HTR-8/SVneo (cell line): ENCODE measurements at places on chromosomes 2 and 18.

GRCh38 chr2:200288670-200289429, 17.6 kb upstream of the SPATS2L start:
- DNase-seq: no peak

- no peak for DNase-seq
These were observed 10.4 kb downstream of the ERFE start for GRCh38 chr2:238169048-238169707.

- DNase-seq: no peak
These were observed 78.0 kb upstream of the NFATC1 start for GRCh38 chr18:79317703-79318102.

DNA sequence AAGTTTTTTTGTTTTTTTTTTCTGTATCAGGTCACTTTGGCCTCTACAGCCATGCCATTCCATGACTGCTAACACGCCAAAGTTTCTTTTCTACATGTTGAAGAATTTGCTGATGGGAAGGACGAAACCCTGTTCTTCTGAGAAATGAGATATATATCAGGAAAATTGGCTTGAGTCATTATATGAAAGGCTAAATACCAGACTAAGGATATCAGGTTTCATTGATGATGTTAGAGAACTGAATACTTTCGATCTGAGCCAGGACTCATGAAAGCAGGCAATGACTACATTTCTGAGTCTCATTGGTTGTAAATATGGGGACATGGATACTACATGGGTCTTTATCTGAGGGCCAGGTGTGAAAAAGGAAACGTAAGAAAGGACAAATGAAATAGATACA, 181.4 kb downstream of the OSR1 start:
- peak; percentile 21 for DNase-seq

GRCh38 chr2:46296216-46296839, 879 bp upstream of the EPAS1 start:
- DNase-seq: no peak

DNA sequence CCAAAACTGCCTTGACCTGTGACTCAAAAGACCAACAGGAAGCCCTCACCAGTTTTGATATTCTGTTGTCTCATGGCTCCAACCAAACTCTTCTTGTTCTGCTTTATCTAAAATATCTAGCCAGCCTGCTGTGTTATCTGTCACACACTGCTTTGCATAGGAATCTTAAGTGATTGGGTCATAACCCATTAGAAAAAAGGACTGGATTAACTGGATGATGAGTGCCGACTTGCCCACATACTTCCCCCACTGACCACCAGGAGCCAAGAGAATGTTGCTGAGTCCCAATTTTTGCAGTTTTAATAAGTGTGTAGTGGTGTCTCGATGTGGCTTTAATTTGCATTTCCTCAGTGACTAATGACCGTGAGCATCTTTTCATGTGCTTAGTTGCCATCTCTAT, 6.5 kb downstream of the MOGAT1 start:
- no peak for DNase-seq

DNA sequence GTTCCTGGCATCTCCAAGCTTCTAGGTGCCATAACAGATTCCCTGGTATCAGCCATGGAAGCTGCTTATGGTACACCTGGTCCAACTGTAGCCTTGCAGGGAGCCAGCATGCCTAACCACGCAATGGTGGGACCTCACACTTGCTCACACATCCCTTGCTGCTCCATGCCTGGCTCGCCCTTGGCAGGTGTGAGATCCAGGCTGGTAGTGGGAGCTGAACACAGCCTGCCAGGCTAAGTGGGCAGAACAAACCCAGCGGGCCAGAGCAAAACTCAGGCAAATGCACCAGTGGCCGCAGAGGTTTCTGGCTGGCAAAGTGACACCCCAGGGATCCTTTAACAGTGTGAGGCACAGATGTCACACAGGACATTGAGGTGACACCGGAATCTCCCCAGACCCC, 185.8 kb downstream of the NDUFA10 start:
- DNase-seq: no peak

DNA sequence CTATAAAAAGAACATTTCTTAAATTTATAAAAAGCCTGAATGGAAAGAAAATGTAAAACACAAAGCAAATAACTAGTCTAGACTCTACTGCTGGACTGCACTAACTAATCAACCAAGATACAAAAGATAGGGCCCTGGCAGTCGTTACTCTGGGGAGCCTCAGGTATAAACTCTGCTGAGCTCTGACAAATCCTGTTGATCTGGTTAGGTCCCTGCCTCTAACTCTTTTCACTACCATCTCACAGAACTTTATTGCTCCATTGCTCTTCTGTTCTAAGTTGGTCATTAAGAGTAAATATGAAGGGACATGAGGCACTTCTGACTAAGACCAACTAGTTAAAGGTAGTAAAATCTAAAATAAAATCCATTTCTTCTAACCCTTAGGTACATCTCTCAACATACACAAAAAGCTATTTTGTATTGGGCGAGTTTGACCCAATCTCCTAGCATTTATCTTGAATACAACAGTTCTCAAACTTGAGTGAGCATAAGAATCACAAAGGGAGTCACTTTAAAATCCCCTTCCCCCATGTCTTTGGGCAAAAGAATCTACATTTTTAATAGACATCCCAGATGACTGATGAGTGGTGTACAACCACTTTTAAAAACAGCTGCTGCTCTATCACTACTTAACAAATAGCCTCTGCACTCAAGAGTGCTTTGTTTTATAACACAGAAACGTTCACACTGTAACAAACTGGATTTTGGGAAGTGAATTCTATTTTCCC, 2.5 kb downstream of the CHN1 start:
- DNase-seq: no peak

- no peak for DNase-seq
These were observed 32.3 kb downstream of the LYPD6B start for GRCh38 chr2:149070681-149071320.

DNA sequence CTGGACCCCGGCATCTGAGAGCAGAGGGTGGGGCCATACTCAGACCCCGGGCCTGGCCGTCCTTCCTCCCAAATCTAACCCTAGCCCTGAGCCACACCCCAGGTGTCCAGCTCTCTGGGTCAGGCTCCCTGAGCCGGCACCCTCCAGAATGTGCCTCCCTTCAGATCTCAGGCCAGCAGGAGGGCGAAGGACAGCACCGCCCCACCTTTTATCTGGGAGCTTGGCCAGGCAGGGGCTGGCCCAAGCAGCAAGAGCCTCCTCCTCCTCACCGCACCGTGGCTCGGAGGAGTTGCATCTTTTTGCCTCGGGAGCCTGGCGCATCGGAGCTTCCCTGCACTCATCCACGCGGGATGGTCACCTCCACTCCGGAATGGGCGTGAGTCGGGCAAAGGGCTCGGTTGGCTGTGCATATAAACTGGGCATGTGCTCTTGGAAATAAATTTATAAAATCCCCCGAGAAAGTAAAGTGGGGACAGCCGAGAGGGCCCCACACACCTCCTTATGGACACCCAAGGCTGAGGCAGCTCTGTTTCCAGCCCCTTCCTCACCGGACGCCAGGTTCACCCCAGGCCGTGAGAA, 69.1 kb upstream of the CTDP1 start:
- DNase-seq: no peak

DNA sequence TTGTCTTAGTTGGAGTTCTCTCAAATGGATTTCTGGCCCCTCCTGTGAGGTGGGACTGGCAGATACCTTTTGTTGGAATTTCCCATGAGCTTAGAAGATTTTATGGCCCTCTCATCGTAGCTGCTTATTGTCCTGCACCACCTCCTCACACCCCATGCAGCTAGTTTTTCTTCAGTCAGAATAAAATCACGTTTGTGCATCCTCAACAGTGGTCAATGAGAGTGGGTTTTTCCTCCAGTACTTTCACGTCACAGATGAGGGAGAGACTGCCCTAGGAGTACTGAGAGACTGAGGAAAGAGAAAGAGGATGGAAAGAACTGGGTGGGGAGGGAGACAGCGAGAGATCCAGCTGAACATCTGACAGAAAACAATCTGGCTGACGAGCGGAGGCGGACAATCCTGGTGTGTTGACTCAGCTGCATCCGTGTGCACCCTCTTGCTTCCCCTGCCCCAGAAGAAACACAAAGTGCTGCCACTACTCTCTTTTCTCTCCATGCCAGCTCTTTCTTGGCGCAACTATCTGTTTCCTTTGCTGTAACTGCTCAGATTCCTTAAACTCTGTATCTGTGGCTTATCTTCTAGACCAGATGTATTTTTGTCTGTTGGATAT, 7.4 kb downstream of the RAPGEF4 start:
- no peak for DNase-seq

- DNase-seq: no peak
These were observed 52.2 kb downstream of the MRPS9 start for GRCh38 chr2:105090091-105090490.

DNA sequence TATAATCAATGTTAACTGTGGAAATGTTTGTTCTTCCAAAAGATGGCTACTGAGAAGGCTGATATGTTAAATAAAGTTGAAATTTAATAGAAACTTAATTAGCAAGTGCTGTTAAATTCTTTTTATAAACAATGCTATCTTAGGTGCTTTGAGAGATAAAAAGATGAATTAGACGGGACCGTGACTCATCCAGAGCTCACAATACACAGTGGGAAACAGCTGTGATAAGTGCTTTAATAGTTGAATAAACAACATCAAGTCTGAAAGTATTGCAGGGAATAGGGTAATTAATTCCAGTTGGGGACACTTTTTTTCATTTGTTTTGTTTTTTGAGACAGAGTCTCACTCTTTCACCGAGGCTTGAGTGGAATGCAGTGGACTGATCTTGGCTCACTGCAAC, 85.5 kb upstream of the DTNA start:
- DNase-seq: no peak

DNA sequence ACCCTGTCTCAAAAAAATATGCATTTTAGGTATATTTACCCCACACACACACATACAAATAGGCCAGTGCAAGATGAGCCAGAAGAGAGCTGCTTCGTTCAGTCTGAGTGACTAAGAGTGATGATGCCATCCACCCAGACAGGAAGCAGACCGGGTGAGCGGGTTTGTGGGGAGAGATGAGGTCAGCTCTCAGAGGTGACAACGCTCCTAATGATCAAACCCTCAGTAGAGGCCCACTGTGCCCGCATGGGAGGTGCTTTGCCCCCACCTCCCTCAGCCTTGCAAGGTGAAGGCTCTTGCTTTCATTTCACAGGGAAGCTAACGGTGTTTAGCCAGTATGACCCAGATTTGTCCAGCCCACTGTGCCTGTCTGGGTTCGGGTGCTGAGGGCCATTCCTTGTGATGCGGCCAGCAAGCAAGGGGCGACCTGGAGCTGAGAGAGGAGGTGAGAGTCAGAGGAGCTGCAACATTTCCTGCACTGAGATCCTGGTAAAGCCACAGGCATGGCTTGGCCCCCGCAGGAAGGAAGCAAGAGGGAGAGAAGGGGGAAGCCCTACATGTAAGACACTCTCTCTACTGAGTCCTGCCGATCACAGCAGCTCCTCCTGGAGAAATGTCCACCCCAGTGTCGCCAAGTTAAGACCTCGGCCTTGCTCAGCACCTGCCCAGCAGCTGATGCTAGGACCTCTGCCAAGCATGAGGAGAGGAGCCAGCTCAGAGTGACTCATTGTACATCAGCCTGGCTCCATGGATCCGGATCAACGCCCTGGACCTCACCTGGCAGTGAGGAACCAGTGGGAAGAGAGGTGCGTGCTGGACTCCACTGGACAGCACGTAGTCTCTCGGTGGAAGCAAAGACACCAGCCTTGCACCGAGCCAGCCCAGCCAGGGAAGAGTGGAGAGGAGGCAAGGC, 37.0 kb downstream of the NIFK start:
- peak; percentile 85 for DNase-seq

DNA sequence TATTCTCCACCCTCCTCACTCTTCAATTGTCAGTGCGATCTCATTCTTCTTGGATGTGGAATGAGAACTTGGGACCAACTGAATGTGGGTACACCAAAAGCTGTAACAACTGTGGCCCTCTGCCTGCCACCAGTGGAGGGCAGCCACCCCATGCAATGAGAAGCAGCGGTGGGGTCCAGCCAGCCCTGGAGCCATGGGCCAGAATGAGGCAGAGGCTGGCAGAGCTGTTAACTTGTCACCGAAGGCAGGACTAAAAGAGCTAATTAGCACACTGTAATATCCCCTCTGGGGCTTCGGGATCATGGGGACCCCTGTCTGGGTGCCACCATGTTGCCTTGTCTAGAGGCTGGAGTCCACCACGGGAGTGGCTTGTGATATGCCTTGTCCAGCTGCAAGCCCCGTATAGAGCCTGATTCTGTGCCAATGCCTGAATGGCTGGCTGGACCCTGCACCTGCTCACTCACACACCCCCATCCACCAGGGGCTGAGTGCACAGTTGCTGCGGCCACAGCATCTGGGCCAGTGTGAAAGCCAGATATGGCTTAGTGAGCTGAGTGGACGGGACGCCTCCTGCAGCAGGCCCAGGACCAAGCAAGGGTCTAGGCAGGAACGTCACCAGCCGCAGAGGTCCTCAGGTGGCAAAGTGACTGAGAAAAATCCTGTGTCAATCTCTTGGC, 680.5 kb downstream of the DSC3 start:
- no peak for DNase-seq

DNA sequence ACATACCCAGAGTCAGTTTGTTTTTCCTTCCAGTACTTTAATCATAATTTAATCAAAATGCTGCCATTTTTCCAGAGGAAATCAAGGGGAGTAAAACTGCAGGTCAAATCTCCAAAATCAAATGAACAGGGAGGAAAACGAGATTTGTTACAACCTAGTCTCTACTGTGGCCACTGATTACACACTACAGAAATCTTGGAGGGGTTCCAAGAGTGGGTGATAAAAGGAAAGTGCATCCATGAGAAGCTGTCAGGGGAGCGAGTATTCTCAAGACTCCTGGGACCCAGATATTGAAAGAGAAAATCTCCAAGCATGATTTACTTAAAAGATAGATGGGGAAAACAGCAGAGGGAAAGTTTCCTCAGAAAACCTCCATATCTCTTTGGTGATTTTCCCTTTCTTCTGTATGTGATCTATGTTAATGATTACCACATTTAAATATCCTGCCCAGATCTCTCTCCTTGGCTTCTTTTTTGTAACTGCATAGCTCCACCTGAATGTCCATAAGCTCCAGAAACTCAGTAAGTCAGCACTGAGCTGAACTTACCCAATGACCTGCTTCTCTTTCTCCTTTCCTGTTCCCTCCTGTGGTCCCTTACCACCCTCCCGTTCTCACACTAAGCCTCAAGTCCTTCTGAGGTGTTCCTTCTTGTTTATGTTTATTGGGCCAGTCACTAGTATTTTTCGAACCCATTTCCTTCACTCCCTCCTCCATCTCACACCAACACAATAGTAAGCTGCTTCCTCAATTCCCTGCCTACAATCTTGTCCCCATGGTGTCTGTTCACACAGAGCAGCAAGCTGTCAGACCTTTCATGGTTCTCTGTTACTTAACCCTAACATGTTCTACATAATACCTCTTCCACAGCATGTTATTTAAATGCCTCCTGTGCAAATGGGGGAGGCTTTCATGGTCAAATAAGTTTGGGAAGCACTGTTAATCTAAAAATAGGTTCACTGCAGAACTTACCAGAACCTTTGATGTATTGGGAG, 73.9 kb upstream of the TWSG1 start:
- DNase-seq: no peak

GRCh38 chr2:17979707-17980106, 101.2 kb downstream of the KCNS3 start:
- DNase-seq: no peak
